ENCODE measurements at places on chromosomes 2 and 18. TPM values are rescaled to one million over a fixed set of nuclear protein-coding genes. Genes with fewer than 3 reads are reported as not detected.

The CAPN13 gene
- not detected for total RNA-seq

The CERS6 gene
- total RNA-seq: 25.9 TPM

The KLHL30 gene
- 1.6 TPM for total RNA-seq

The FAP gene
- 2.8 TPM for total RNA-seq

The MITD1 gene
- total RNA-seq: 29.7 TPM

The CCDC93 gene
- total RNA-seq: 22.9 TPM

The SULT1C2 gene
- 0.28 TPM for total RNA-seq

The GALR1 gene
- not detected for total RNA-seq

The RGPD4 gene
- total RNA-seq: not detected

The SPATA3 gene
- total RNA-seq: not detected

The SNED1 gene
- total RNA-seq: 24.3 TPM

The MC4R gene
- 0.28 TPM for total RNA-seq
